ENCODE measurements at places on chromosomes 12 and 14.

- no peaks in the 10 kb centered on the region for H3K4me1 ChIP-seq
- H3K36me3 ChIP-seq, result no peaks in the 10 kb centered on the region
- H3K4me3 ChIP-seq, result no peak overlapping the region
- H3K27ac ChIP-seq, result no peak overlapping the region
Measured at GRCh38 chr12:126157575-126157966, 1092.3 kb downstream of the AACS start.

DNA sequence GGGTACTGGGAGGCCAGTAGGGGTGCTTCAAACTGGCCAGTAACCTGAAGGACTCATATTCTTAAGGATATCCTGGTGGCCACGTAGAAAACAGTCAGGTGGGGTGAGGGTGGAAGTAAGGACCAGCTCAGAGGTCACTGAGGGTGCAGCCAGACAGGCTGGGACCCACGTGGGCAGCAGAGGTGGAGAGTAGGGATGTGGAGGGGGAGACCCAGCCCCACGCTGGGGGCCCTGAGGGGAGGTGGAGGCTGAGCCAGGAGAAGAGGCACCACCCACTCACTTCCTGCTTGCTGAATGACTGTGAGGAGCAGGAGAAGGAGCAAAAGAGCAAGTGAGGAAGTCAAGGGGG lies 12.6 kb upstream of the SERPINA3 start:
- H3K27ac ChIP-seq, result peak overlapping the region; percentile 73
- no peaks in the 10 kb centered on the region for H3K27me3 ChIP-seq
- H3K4me1 ChIP-seq, result peaks cover 39% of the 10 kb centered on the region
- no peak for DNase-seq
- H3K4me3 ChIP-seq, result no peak overlapping the region

- no peaks in the 10 kb centered on the region for H3K27me3 ChIP-seq
- no peak for DNase-seq
- no peaks in the 10 kb centered on the region for H3K4me1 ChIP-seq
- H3K36me3 ChIP-seq, result no peaks in the 10 kb centered on the region
- H3K27ac ChIP-seq, result no peak overlapping the region
Measured at GRCh38 chr12:46918631-46919030, 92.8 kb upstream of the SLC38A4 start.

GRCh38 chr12:70736351-70737133 lies 99.3 kb upstream of the PTPRB start:
- DNase-seq, result no peak
- H3K27ac ChIP-seq, result no peak overlapping the region
- no peaks in the 10 kb centered on the region for H3K4me1 ChIP-seq
- no peaks in the 10 kb centered on the region for H3K36me3 ChIP-seq
- no peaks in the 10 kb centered on the region for H3K27me3 ChIP-seq

GRCh38 chr12:29563636-29564035 lies 66.2 kb upstream of the OVCH1 start:
- no peaks in the 10 kb centered on the region for H3K4me1 ChIP-seq
- peak overlapping the region; percentile 49 for H3K27ac ChIP-seq
- no peak for DNase-seq
- no peaks in the 10 kb centered on the region for H3K36me3 ChIP-seq

- peaks cover 13% of the 10 kb centered on the region for H3K4me1 ChIP-seq
- peaks cover 14% of the 10 kb centered on the region for H3K36me3 ChIP-seq
- no peaks in the 10 kb centered on the region for H3K27me3 ChIP-seq
- peak overlapping the region; percentile 83 for H3K27ac ChIP-seq
- no peak for DNase-seq
- peak overlapping the region; percentile 88 for H3K4me3 ChIP-seq
Measured at GRCh38 chr12:56103066-56103711, 1.2 kb upstream of the PA2G4 start.

GRCh38 chr12:44835641-44836379 lies 40.3 kb downstream of the NELL2 start:
- H3K27ac ChIP-seq, result no peak overlapping the region
- no peaks in the 10 kb centered on the region for H3K36me3 ChIP-seq
- H3K4me3 ChIP-seq, result no peak overlapping the region
- H3K27me3 ChIP-seq, result no peaks in the 10 kb centered on the region

DNA sequence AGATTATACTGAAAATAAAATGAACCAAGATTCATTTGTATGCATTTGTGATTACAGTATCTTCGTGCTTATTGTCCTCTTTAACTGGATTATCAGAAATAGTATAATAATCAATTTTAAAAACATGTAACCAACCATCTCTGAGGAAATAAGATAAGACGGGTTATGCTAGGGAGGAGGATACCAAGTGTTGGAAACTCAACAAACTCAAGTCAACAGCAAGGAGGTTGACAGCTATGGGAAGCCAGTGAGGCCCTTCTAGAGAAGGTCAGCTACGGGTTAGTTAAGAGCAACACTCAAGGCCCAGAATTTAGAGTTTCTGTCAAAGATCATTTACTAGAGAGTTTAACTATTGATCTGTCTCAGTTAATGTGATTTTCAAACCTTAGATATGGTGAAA lies 137.2 kb downstream of the PDZRN4 start:
- no peak for DNase-seq
- no peaks in the 10 kb centered on the region for H3K4me1 ChIP-seq
- no peaks in the 10 kb centered on the region for H3K27me3 ChIP-seq
- no peak overlapping the region for H3K27ac ChIP-seq

- DNase-seq, result no peak
- no peaks in the 10 kb centered on the region for H3K27me3 ChIP-seq
- no peak overlapping the region for H3K27ac ChIP-seq
- H3K4me1 ChIP-seq, result no peaks in the 10 kb centered on the region
- H3K4me3 ChIP-seq, result no peak overlapping the region
Measured at GRCh38 chr14:53458368-53458814, 305.3 kb upstream of the DDHD1 start.

DNA sequence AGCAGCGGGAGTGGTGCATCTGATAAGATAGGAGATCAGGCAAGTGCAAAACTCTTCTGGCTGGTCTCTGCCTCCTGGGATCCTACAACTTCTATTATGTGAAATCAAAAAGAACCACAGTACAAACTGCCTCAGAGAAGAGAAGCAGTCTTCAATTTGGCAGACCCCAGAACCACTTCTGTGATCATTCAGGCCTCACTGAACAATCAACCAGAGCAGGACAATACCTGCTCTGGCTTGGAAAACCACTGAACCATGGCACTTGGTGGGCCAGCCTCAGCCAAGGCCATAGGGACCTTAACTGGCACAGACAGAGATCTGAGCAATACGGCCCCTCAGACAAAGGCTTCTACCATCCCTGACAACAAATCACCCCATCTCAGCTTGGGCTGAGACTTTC lies 103.0 kb downstream of the NDUFA12 start:
- no peaks in the 10 kb centered on the region for H3K36me3 ChIP-seq
- H3K27me3 ChIP-seq, result no peaks in the 10 kb centered on the region
- H3K4me1 ChIP-seq, result no peaks in the 10 kb centered on the region
- no peak overlapping the region for H3K27ac ChIP-seq

DNA sequence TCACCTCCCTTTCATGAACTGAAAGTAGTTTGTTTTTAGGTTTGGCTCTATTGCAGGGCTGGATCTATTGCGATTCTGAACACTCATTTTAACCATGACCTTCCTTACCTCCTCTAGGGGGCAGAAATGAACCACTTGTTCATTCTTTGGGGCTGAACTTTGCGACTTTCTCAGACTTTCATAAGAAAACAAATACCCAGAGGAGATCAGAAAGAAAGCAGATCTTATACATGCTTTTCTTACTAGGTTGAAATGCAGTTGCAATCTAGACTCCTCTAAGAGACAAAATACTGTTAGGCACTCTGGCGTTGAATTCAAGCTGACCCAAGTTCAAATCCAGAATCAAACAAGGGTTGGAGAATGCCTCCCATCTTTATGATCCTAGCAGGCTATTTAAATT lies 32.6 kb upstream of the PLEKHG3 start:
- no peak overlapping the region for H3K27ac ChIP-seq
- H3K4me1 ChIP-seq, result no peaks in the 10 kb centered on the region
- DNase-seq, result no peak
- no peaks in the 10 kb centered on the region for H3K36me3 ChIP-seq
- no peak overlapping the region for H3K4me3 ChIP-seq

DNA sequence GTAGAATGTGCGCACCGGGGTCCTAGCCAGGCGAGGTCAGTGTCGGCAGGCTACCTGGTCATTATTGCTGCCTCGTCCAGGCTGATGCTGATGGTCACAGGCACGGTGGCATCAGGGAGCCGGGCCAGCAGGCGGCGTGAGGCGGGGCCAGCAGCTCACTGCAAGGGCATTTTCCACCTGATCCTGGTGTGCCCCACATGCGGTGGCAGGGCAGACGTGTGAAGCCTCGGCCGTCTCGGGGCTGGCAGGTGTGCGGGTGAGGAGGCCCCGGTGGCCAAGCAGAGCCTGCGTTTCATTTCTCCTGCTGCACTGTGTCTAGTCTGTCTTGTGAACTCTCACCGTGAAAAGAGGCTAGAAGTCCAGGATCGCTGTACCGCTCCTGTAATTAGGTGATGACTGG lies 12.0 kb upstream of the AMN start:
- no peaks in the 10 kb centered on the region for H3K4me1 ChIP-seq
- no peak overlapping the region for H3K4me3 ChIP-seq
- DNase-seq, result no peak
- H3K27me3 ChIP-seq, result no peaks in the 10 kb centered on the region
- H3K36me3 ChIP-seq, result peaks cover 11% of the 10 kb centered on the region

DNA sequence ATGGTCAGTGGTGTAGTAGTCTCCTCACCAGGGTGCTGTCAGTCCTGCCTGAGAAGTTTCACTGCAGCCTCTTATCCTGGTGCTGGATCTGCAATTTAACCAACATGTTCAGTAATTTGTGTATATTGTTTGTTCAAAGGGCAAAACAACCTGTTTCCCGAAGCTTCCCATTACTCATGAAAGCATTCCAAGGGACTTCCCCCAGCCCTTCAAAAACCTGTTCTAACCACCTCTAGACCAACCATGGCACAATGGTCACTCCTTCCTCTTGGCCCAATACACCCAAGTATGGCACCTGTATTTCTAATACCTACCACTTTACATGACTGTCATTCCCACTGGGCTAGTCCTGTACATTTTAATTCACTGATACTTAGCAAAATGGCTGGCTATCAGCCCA lies 12.1 kb downstream of the CKAP4 start:
- H3K36me3 ChIP-seq, result peaks cover 27% of the 10 kb centered on the region
- H3K27ac ChIP-seq, result no peak overlapping the region
- DNase-seq, result no peak
- no peak overlapping the region for H3K4me3 ChIP-seq
- H3K27me3 ChIP-seq, result no peaks in the 10 kb centered on the region
- H3K4me1 ChIP-seq, result no peaks in the 10 kb centered on the region

- no peak overlapping the region for H3K27ac ChIP-seq
- H3K36me3 ChIP-seq, result peaks cover 53% of the 10 kb centered on the region
- DNase-seq, result no peak
- no peak overlapping the region for H3K4me3 ChIP-seq
- no peaks in the 10 kb centered on the region for H3K27me3 ChIP-seq
Measured at GRCh38 chr14:23060536-23061260, 3.4 kb upstream of the CDH24 start.

- H3K36me3 ChIP-seq, result no peaks in the 10 kb centered on the region
- no peak for DNase-seq
- no peak overlapping the region for H3K4me3 ChIP-seq
- H3K27me3 ChIP-seq, result no peaks in the 10 kb centered on the region
- H3K27ac ChIP-seq, result no peak overlapping the region
- H3K4me1 ChIP-seq, result no peaks in the 10 kb centered on the region
Measured at GRCh38 chr12:56801661-56802622, 38.8 kb downstream of the HSD17B6 start.

DNA sequence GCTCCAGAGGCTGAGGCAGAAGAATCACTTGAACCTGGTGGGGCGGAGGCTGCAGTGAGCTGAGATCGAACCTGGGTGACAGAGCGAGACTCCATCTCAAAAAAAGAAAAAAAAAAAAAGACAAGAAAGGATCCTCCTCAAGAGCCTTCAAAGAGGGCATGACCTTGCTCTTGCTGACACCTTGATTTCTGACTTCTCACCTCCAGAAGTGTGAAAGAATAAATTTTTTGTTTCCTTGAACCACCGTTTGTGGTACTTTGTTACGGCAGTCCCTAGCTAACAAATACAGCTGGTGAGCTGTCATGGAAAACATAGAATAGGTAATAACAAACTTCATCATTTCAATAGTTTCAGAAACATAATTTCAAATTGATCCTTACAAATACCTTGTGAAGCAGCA lies 1.9 kb upstream of the ACTR10 start:
- no peak for DNase-seq
- no peak overlapping the region for H3K27ac ChIP-seq
- H3K36me3 ChIP-seq, result no peaks in the 10 kb centered on the region
- peaks cover 3% of the 10 kb centered on the region for H3K4me1 ChIP-seq
- H3K4me3 ChIP-seq, result no peak overlapping the region

GRCh38 chr12:119668324-119668841 lies 450 bp downstream of the PRKAB1 start:
- no peak for DNase-seq
- peak overlapping the region; percentile 81 for H3K4me3 ChIP-seq
- H3K36me3 ChIP-seq, result peaks cover 10% of the 10 kb centered on the region
- peak overlapping the region; percentile 97 for H3K27ac ChIP-seq

DNA sequence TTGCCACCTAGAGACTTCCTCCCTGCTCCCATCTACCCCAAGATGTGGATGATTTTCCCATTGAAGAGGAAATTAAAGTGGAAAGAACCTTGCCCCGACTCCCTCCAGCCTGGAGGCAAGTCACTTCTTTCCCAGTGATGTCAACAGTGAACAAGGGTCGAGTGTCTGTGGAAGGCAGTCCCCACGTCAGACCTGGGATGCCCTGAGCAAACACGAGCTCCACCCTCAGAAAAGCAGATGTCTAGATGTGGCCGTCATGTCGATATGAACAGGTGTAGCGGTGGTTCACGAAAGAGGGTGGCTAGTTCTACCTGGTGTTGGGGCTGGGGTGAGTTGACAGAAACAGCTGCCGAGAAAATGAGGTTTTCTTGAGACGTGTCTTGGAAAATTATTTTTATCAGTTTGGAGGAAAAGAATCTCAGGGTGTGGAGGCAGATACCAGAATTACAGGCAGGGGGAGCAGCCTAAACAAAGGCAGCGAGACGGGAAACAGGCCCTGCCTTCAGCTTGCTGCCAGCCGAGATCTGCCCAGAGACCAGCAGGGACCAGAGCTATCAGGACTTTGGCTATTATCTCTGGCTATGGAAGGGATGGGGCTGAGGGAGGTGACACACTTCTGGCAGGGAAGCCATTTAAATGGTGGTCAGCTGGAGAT lies 25.9 kb downstream of the SYNDIG1L start:
- peak; percentile 33 for DNase-seq
- H3K36me3 ChIP-seq, result no peaks in the 10 kb centered on the region

DNA sequence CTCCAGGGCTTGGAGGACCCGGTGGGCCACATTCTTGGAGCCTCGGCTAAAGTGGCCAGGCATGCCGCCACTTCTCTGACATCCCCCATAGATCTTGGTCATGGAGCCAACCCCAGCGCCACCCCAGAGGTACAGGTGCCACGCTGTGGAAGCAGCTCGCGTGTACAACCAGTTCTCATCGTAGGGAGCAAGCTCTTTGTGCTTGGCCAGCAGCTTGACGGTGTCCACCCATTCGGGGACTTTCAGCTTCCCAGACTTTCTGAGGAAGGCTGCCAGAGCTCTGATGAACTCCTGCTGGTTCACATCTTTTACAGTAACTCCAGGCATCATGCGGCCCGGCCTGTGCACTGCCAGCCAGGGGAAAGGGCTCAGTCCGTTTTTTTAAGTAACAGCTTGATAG lies 29.3 kb upstream of the EAPP start:
- H3K4me1 ChIP-seq, result no peaks in the 10 kb centered on the region
- H3K4me3 ChIP-seq, result no peak overlapping the region
- H3K36me3 ChIP-seq, result peaks cover 91% of the 10 kb centered on the region
- no peak overlapping the region for H3K27ac ChIP-seq
- no peaks in the 10 kb centered on the region for H3K27me3 ChIP-seq

Data from ascending aorta (tissue), 2 donors.